Glutamatergic neuron (in vitro differentiated cells): ENCODE measurements at places on chromosomes 7 and 10. TPM values are rescaled to one million over a fixed set of nuclear protein-coding genes. Genes with fewer than 3 reads are reported as not detected.

DNA sequence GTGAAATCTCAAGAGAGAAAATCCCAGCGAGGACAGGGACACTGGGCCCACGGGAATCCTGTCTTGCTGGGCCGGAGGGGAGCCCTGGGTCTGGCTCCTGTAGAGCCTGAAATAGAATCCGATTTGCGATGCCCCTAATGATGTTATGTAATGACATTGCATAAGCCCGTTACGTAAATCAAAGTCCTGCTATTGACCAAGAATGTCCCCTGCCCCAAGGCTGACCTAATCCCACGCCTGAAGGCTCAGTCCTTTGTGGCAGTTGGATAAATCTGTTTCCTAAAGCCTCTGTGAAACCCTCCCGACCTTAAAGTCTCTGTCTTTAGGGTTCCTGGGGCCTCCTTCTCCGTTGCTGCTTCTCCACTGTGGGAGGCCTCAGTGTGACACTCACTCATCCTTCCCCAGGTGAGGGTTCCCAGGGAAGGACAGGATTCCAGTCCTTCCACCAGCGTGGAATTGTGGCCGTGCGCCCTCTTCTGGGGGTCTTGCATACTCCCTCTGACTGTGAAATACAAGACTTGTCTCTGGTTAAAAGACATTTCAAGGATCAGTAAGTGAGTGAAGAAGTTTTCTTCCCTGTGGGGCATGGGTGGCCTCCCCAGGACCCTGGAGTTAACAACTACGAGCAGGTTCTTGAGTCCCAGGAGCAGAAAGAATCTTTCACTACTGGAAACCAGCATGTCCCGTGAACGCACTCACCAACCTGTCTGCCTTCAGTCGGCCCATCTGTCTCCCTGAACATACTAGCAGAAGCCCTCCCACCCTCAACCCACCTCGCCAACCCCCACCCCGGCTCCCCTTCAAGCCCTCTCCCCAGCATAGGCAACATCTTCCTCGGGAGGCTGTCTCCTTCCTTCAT lies 19.8 kb downstream of the ZNF467 start:
- peak overlapping the region; percentile 84 for H3K27ac ChIP-seq
- peak; percentile 84 for DNase-seq
- H3K4me1 ChIP-seq = peaks cover 7% of the 10 kb centered on the region
- H3K27me3 ChIP-seq = peaks cover 3% of the 10 kb centered on the region
- peaks cover 11% of the 10 kb centered on the region for H3K36me3 ChIP-seq

Gene PLAC9
- not detected for total RNA-seq

- H3K4me1 ChIP-seq = no peaks in the 10 kb centered on the region
- no peak overlapping the region for H3K27ac ChIP-seq
These were observed 206.8 kb downstream of the KLF6 start for GRCh38 chr10:3578159-3578558.

Gene SERPINE1
- total RNA-seq = not detected

DNA sequence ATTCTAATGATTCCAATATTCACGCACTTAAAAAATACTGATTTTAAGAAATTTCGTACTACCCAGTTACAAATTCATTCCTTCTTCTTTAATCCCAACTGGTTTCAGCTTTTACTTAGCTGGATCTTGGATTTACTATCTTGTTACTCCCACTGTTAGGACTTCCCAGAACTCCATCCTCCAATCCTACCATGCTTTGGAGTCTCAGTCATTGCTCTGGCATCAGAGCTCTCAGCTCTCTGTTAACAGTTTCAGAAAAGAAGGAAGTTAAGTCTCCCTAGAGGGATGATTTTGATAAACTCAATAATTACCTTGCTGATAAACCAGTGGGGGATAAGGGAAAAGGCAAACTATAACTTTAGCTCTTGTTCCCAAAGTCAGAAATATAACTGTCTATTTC lies 9.5 kb downstream of the PPA1 start:
- DNase-seq = no peak
- no peak overlapping the region for H3K4me3 ChIP-seq
- no peak overlapping the region for H3K27ac ChIP-seq
- no peaks in the 10 kb centered on the region for H3K36me3 ChIP-seq
